ENCODE measurements at places on chromosomes 7 and 10.
A peak's percentile ranks its signal among the peaks of the same experiment; 100 is the strongest.

- DNase-seq = no peak
Observed at GRCh38 chr7:141359740-141360415, 191.3 kb upstream of the AGK start.

DNA sequence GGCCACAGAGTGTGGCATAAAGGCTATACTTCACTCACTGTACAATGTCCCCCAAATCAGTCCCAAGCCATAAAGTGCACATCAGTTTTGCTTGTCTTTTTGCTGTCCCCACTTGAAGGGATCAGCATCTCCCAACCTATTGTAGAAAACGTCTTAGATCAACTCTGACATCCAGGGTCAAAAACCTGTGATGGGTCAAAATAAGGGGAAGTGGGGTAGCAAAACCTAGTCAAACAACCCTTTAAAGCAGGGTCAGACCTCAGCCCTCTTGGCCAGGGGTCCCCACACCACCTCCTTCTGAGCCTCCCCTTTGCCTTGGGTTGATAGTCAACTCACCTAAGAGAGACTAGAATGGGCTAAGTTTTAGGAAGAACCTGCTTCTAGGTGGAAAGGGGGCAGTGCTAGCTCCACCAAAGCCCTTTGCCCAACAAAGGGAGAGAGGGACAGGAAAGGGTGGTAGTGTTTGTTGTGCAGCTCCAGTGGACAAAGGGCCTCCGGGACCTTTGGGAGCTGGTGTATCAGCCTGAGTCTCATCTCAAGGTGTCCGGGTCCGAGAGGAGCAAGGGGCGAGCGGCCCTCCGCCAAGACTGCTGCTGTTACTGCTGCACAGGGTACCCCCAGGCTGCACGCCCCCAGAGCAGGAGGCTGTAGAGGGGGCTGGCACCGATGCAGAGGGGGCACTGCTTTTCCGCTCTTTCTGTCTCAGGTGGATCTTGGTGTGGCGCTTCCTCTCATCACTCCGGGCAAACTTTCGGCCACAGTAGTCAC, 3.3 kb downstream of the EGR2 start:
- DNase-seq = peak; percentile 6

DNA sequence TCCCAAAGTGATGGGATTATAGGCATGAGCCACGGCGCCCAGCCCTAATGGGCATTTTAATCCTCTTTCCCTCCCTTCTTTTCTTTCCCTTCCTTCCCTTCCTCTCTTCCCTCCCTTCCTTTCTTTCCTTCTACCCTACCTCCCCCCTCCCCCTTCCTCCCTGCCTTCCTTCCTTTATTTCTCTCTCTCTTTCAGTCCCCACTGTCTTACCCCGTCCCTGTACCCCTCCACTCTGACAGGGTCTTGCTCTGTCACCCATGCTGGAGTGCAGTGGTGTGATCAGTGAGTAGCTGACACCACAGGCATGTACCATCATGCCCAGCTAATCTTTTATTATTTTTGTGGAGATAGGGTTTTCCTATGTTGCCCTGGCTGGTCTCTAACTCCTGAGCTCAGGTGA, 24.2 kb downstream of the LCOR start:
- no peak for DNase-seq

DNA sequence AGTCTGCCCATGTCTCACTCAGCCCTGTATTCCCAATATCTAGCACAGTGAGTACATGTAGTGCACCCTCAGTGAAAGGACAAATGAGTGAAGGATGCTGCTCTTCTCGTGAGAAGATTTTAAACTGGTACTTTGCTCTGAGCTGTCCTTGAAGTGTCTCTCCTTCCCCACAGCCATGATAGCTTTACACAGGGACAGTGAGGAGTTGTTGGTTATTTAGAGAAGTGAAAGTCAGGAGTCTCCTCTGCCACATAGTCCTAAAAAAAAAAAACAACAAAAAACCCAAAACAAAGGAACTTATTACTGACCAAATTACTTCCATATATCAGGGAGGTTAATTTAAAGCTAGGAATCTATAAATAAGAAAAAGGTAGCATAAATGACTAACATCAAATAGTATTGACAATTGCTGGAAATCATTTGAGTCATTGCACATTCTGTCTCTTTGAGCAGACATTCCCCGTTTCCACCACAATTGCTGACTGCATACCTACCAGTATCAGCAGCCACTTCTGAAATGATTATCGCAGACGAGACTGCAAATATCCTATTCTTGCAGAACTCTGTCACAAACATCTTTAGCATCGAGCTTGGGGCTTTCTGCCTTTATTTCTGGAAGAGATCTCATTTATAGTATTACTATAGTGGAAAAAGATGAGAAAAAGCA, 202.1 kb downstream of the PTEN start:
- peak; percentile 51 for DNase-seq

DNA sequence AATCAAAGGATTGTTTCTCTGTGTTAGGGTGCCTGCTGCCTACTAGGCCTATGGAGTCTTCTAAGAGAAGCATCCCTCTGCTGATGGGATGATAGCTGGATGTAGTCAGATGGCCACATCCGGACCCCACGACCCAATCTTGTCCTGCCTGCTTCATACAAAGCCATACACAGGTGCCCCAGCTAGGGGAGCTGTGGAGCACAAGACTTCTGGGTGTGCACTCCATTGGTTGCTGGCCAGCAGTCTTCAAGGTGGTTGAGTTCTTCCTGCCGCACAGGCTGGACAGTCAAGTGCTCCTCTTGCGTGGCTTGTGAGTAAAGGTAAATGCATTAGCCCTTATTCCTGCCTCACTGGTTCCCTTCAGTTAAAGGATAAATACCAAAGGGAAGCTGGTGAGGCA, 120.2 kb downstream of the TEX36 start:
- DNase-seq = no peak

DNA sequence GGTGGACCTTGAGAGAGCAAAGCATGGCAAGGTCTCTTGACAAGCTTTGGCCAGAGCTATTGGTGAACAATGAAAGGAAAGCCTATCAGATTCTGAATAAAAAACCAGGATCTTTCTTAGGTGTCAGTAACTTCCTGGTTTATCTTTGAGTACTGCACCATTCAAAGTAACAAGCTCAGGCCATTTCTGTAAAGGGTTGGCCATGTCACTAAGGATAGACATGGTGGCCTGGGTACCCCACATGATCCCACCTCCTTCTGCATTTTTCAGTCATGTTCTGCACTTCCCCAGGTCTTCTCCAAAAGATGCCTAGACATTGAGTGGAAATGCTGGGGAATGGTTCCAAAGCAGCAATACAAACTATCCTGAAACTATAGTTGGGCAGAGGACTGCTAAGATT, 242.0 kb downstream of the ARHGAP12 start:
- DNase-seq = no peak

GRCh38 chr7:123773481-123773880, 24.7 kb upstream of the WASL start:
- no peak for DNase-seq

GRCh38 chr10:78875932-78876331, 192.8 kb upstream of the ZMIZ1 start:
- no peak for DNase-seq

GRCh38 chr10:86047588-86047987, 319.0 kb downstream of the GRID1 start:
- peak; percentile 28 for DNase-seq

DNA sequence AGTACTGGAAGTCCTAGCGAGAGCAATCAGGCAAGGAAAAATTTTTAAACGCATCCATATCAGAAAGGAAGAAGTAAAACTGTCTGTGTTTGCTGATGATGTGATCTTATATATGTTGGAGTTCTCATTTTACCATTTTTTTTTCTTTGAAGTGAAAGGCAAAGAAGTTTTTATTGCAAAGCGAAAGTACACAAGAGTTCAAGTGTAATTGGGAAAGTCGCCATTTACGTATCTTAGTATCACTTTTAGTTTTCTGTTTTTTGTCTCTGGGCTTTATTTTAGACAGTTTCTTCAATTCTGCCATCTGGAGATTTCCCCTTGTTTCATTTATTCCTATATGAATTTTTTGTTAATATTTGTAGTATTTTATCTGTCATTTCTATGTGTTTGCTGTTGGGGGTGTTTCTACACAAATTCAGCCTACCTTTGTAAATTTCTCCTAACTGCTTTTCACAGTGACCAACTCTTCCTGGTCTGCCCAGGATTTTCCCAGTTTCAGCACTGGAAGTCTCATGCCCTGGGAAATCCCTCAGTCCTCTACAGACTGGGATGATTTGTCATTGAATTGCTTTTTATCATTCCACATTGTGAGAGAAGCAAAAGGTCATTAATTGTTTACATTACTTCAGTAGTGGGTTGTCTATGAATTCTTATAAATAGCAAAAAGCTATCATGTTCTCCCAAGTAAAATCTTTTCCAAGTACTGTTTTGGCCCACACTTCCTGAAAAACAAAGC, 23.2 kb downstream of the BET1 start:
- no peak for DNase-seq

- DNase-seq = no peak
Observed at GRCh38 chr7:88073626-88074025, 139.6 kb downstream of the ADAM22 start.

DNA sequence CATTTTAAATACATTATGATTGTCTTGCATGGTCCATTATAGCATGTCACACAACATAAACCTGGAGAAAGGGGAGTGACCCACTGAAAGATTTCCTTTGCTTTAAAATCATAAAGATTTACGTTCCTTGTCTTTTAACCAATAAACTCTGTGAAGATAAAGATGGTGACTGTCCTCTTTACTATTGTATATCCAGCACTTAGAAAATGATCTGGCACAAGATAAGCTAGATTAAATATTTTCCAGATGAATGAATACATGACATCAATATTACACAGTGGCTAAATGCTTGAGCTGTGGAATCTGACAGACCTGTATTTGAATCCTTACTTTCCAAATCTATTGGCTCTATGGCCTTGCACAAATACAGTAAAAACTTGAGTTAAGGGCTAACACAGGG, 938.4 kb downstream of the SORCS1 start:
- no peak for DNase-seq

DNA sequence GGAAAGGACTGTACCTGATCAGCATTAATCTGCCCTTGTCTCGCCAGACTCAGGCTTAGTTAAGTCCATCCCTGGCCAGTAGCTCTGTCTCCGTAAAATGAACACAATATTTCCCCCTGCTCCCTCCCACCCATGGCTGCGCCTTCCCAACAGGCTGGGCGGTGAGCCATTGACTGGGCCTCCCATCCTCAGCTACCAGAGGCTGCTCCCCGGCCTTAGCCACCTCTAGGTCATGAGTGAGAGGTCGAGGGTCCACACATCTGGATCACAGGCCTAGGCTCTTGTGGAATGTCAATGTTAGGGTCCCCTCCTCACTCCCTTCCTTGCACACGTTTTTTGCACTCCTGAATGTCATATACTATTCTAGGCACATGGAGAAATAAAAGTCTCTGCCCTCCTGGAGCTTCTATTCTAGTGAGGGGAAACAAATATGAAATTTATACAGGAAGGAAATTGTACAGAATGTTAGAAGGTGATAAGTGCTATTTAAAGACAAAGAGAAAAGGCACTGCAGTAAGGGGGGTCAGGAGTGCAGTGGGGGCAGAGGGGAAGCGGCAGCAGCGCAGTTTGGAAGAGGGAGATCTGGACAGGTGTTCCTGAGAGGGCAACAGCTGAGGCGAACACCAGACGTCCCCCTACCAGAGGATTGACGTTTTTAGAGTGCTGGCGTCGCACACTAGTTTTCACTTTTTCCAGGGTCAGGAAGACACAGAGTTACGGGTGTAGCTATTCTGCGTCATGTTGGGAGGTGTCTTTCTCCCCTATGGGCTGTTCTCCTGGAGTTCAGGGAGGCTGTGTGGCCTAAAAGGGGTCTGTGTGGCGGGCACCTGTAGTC, 17.2 kb upstream of the EIF5AL1 start:
- no peak for DNase-seq

DNA sequence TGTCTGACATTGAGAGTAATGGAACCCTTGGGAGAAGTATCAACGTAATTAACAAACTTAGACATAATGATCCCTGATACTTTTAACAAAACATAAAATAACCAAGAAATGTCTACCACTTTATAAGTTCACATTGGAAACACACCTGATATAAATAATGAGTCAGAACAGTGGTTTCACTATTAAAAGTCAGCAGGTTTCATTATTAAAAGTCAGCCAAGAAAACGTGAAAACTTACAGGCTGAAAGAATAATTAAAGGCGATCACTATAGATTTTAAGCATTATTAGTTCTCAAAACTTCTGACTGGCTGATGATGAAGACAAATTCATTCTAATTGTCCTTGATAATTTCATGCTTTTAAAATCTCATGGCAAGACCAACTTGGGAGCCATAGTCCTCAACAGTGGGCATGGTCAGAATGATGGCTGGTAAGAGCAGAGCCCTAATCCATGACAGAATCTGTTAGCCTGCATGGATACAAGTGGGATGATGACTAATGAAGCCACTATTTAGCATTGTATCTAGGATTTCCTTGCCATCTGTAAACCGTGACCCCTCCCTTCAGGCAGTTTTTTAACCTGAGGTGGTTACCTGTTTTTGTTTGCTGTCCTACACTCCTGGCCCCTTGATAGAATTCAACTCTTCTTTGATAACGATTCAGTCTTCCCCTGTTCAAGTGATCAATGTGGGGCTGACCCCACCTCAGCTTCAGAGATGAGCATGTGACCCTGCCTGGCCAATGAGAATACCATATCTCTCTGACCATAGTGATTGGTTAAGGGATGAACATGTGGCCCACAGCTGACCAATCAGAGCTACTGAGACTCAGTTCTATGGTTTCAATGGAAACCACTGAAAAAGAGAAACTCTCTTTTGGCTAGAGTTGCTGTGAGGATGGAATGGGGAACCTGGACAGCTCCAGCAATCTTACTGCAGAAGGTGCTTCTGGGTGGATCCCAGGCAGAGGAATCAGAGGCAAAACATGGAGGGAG, 151.0 kb downstream of the PLPP4 start:
- no peak for DNase-seq

Data from activated naive CD4-positive, alpha-beta T cell treated with anti-CD3 and anti-CD28 coated beads, Interleukin-2, amount 50 U/mL, for 72 hours (primary cell).